H4 (cell line): ENCODE measurements at places on chromosomes 13 and 19. TPM values are rescaled to one million over a fixed set of nuclear protein-coding genes. Genes with fewer than 3 reads are reported as not detected.

The MBD3L3 gene
- total RNA-seq: not detected in 2 replicates

GRCh38 chr13:112270951-112271350 is 105.2 kb upstream of the SPACA7 start:
- DNase-seq: no peak

DNA sequence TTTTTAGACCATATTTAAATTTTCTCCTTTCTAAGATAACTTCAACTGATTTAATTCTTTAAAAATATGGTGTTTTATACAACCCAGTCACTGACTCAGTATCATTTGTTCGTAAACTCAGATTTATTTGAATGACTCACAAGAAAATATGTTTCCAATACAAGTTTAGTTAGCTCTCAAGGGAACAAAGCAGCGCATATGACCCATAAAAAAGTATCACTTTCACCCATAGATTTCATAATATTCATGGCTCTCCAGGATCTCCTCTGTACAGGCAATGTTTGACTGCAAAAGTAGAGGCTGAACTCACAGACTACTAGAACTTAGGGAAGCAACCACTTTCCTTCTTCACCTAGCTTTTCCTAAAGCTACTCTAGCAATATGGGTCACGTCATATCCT is 405.6 kb upstream of the PCDH9 start:
- no peak for DNase-seq

DNA sequence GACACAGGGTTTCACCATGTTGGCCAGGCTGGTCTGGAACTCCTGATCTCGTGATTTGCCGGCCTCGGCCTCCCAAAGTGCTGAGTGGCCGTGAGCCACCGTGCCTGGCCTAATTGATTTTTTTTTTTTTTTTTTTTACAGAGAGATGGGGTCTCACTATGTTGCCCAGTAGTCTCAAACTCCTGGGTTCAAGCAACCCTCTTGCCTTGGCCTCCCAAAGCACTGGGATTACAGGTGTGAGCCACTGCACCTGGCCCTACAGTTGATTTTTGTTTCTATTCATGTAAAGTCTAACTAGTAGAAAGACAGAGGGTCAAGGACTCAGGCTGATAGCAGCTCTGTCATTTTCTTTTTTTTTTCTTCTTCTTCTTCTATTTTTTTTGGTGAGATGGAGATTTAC is 21.8 kb downstream of the FGF21 start:
- DNase-seq: no peak

- peak; percentile 91 for DNase-seq
Measured at GRCh38 chr19:13164343-13165161, 14.3 kb downstream of the IER2 start.

DNA sequence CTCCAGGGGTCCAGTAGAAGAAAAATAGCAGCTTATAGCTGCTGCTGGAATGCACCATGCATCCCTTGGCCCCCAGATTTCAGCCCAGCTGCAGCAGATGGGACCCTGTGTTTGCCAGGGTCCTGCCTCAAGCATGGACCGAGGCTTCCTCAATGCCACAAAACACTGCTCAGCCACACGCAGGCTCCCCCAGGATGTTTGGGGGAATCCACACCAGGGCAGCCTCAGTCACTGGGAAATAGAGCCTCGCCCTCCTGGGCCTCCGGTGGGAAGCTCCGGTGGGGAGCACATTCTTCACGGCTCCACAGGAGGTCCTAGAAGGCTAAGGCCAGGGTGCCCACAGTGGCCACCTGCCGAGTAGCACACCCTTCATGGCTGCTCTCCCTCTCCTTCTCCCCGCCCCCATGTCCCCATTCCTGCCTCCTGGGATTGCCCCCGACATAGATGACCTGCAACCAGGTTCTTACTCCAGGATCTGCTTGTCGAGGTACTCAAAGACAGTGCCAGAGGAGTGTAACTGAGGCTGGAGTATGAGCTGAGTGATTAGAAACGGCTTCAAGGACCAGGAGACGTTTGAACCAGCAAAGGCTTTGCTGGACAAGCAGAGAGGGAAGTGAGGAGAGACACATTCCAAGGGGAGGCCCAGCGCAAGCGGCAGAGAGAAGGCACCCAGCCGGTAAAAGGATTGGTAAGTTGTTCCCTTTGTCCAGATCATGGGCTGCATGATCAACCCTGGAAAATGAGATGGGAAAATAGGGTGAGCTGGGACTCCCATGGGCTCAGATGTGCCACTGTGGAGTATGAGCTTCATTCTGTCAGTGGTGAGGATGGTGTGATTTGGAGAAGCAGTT is 110.7 kb upstream of the UQCRFS1 start:
- DNase-seq: no peak

- no peak for DNase-seq
Measured at GRCh38 chr19:20273951-20274570, 107.0 kb downstream of the ZNF486 start.
